ENCODE measurements at places on chromosomes 12 and 14. TPM values are rescaled to one million over a fixed set of nuclear protein-coding genes. Genes with fewer than 3 reads are reported as not detected.

DNA sequence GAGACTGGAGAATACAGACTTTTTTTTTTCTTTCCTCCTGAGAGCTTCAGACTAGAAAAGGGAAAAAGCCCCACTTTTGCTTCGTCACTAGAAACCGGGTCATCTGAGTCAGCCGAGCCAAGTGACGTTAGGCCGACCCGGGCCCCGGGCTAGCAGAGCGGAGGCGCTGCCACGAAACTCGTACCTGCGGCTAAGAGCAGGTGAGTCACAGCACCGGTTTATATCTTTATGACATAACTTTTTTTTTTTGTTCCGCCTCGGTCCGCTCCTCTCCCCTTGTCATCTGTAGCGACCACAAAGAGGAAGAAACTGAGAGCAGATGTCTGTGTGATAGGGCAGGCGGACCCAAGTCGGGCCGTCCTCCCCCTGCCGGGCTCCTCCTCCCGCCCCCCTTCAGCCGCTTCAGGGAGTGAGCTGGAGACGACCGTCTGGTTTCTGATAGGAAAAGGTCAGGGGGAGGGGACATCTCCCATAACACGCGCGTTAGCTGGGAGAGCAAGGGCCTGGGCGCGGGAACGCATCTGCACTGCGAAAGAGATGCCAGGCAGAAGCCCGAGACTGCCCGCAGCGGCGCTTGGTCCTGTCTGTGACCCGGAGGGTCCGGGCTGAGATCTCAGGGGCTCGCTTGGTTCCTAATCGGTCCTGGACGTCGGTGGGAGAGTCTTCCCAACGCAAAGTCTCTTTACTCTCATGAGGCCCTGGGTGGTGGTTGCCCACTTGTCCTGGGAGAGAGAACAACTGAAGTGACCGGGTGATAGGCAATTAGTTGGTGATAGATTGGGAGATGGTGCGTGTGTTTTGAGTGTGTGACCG, 586 bp downstream of the TTC6 start:
- H3K36me3 ChIP-seq: no peaks in the 10 kb centered on the region
- H3K4me1 ChIP-seq: no peaks in the 10 kb centered on the region
- peak overlapping the region; percentile 53 for H3K4me3 ChIP-seq
- DNase-seq: peak; percentile 87
- no peak overlapping the region for H3K27ac ChIP-seq
- H3K27me3 ChIP-seq: peaks cover 89% of the 10 kb centered on the region

- H3K4me3 ChIP-seq: no peak overlapping the region
- no peaks in the 10 kb centered on the region for H3K36me3 ChIP-seq
- DNase-seq: no peak
- H3K27ac ChIP-seq: no peak overlapping the region
- no peaks in the 10 kb centered on the region for H3K4me1 ChIP-seq
Observed at GRCh38 chr14:51981218-51981854, 8.0 kb upstream of the RTRAF start.

DNA sequence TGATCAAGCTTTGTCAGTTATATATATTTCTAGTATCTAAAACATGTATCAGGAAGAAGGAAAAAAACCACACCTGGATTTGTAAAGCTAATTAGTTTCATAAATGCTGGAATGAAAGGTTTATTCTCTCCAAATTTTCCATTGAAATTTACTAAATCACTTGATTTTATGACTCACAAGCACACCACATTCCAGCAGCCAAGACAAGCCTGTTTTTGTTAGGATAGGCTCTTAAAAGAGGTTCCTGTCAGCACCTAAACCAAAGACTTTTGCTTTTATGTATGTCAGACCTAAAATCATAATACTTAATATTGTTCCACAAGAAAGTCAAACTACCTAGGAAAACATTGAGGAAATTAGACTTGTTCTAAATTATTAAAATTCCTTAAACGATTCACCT, 85.3 kb upstream of the PAWR start:
- H3K27me3 ChIP-seq: no peaks in the 10 kb centered on the region
- peak overlapping the region; percentile 20 for H3K27ac ChIP-seq
- no peak for DNase-seq
- peaks cover 17% of the 10 kb centered on the region for H3K4me1 ChIP-seq

The DERA gene
- 47.4 TPM for total RNA-seq

The CLEC2D gene
- total RNA-seq: 9.4 TPM

GRCh38 chr12:71873821-71874220, 34.3 kb downstream of the TBC1D15 start:
- no peak overlapping the region for H3K4me3 ChIP-seq
- H3K36me3 ChIP-seq: peaks cover 7% of the 10 kb centered on the region
- DNase-seq: no peak

The GPRC5A gene
- total RNA-seq: 4.7 TPM

- peaks cover 10% of the 10 kb centered on the region for H3K4me1 ChIP-seq
- DNase-seq: no peak
- no peak overlapping the region for H3K4me3 ChIP-seq
- H3K36me3 ChIP-seq: no peaks in the 10 kb centered on the region
Observed at GRCh38 chr12:70754330-70754741, 117.1 kb upstream of the PTPRB start.

GRCh38 chr12:127583041-127583440, 683.9 kb upstream of the TMEM132C start:
- H3K27ac ChIP-seq: no peak overlapping the region
- H3K27me3 ChIP-seq: no peaks in the 10 kb centered on the region
- no peak overlapping the region for H3K4me3 ChIP-seq
- peaks cover 17% of the 10 kb centered on the region for H3K4me1 ChIP-seq
- no peaks in the 10 kb centered on the region for H3K36me3 ChIP-seq

- H3K27ac ChIP-seq: no peak overlapping the region
- no peak overlapping the region for H3K4me3 ChIP-seq
- no peaks in the 10 kb centered on the region for H3K4me1 ChIP-seq
- no peaks in the 10 kb centered on the region for H3K27me3 ChIP-seq
- no peaks in the 10 kb centered on the region for H3K36me3 ChIP-seq
Observed at GRCh38 chr14:50092006-50092555, 24.3 kb downstream of the VCPKMT start.

DNA sequence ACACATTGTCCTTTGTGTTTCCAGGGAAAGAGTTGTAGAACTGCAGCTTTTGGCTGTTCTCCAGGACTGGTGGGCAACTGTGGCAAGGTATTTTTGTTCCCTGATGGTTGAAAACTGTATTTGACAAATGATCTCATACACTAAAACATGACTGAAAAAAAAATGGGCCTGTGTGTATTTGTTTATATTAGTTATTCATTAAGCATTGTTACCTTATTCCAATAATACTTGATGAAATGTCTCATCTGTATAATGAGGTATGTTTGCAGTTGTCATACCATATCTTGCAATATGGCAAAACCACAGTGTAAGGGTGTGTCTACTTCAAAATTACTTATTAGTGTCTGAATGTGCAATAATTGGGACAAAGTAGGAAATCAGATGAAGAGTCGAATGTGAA, 479.4 kb upstream of the NOVA1 start:
- no peaks in the 10 kb centered on the region for H3K36me3 ChIP-seq
- H3K4me3 ChIP-seq: no peak overlapping the region
- no peaks in the 10 kb centered on the region for H3K4me1 ChIP-seq
- no peak overlapping the region for H3K27ac ChIP-seq
- H3K27me3 ChIP-seq: no peaks in the 10 kb centered on the region
- no peak for DNase-seq

DNA sequence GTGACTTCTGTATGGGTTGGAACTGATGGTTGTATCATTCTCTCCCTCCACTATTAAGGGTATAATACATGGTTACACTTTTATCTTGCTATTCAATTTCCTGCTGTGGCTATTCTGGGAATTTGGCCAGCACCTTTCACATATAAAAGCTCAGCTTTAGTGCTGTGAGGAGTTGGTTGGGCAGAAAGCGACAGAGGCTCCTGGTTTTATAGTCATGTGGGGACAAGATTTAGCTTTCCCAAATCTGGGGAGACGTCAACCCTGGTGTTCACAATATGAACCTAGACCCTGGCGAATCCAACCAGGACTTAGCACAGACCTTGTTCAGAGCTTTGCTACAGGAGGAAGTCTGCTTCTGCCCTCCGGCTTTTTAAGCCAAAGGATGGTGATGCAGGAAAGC, 36.5 kb downstream of the FOS start:
- DNase-seq: peak; percentile 81
- H3K27ac ChIP-seq: peak overlapping the region; percentile 59
- no peaks in the 10 kb centered on the region for H3K36me3 ChIP-seq
- H3K27me3 ChIP-seq: peaks cover 4% of the 10 kb centered on the region

DNA sequence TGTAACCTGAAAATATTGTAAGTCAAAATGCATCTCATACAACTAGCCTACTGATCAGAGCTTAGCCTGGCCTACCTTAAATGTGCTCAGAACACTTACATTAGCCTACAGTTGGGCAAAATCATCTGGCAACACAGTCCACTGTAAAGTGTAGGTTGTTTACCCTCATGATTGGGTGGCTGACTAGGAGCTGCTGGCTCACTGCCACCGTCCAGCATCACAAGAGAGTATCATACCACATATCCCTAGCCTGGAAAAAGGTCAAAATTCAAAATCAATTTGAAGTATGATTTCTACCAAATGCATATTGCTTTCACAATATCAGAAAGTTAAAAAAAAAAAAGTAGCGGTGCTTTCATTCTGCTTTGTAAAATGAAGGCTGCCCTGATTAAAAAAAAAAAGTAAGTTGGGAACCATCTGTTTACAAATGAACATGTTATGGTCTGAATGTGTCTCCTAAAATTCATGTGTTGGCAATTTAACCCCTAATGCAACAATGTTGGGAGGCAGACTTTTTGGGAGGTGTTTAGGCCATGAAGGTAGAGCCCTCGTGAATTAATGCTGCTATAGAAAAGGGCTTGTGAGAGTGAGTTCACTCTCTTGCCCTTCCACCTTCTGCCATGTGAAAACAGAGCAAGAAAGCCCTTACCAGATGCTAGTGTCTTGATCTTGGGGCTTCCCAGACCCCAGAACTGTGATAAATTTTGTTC, 211.8 kb downstream of the PPM1H start:
- H3K27me3 ChIP-seq: no peaks in the 10 kb centered on the region
- peak overlapping the region; percentile 93 for H3K27ac ChIP-seq
- no peak overlapping the region for H3K4me3 ChIP-seq
- DNase-seq: no peak

GRCh38 chr14:24630872-24631477, 3.0 kb downstream of the GZMB start:
- H3K4me1 ChIP-seq: no peaks in the 10 kb centered on the region
- H3K27me3 ChIP-seq: no peaks in the 10 kb centered on the region
- no peaks in the 10 kb centered on the region for H3K36me3 ChIP-seq
- H3K4me3 ChIP-seq: no peak overlapping the region
- peak; percentile 52 for DNase-seq
- no peak overlapping the region for H3K27ac ChIP-seq
